ENCODE measurements at places on chromosomes 6 and 20. TPM values are rescaled to one million over a fixed set of nuclear protein-coding genes. Genes with fewer than 3 reads are reported as not detected.

DNA sequence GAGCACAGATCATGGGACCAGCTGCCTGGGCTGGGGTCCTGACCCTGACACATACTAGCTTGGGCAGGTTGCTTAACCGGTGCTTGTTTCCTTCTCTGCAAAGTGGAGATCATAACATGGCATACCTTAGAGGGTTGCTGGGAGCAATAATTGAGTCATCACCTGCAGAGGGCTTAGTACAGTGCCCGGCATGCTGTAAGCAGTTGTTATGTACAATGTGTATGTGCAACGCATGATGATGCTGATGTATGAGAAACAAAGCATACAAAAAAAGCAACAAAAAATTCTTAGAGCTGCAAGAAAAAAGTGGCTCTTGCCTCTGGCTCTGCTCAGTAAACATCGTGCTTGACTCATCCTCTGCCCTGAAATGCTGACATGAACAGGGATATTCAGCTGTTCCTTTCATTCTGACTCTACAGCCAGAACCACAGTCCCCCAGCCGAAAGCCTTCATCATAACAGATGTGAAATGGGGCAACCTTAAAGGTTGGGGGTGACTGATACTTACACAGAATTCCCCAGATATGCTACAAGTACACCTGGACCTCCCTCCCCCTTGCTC lies 91.7 kb downstream of the CLIC5 start:
- peak; percentile 33 for DNase-seq
- H3K4me1 ChIP-seq: peaks cover 2% of the 10 kb centered on the region
- peaks cover 8% of the 10 kb centered on the region for H3K27me3 ChIP-seq
- H3K4me3 ChIP-seq: no peak overlapping the region
- no peaks in the 10 kb centered on the region for H3K36me3 ChIP-seq
- H3K27ac ChIP-seq: no peak overlapping the region

- peak; percentile 88 for DNase-seq
- H3K36me3 ChIP-seq: no peaks in the 10 kb centered on the region
- H3K4me3 ChIP-seq: peak overlapping the region; percentile 49
- no peak overlapping the region for H3K27ac ChIP-seq
- no peaks in the 10 kb centered on the region for H3K4me1 ChIP-seq
Observed at GRCh38 chr6:41373919-41374617, 38.7 kb downstream of the NCR2 start.

- no peak for DNase-seq
- no peak overlapping the region for H3K27ac ChIP-seq
- no peaks in the 10 kb centered on the region for H3K27me3 ChIP-seq
- peaks cover 3% of the 10 kb centered on the region for H3K4me1 ChIP-seq
- no peaks in the 10 kb centered on the region for H3K36me3 ChIP-seq
- H3K4me3 ChIP-seq: no peak overlapping the region
Observed at GRCh38 chr6:110566346-110567125, 90.1 kb upstream of the SLC22A16 start.

Gene SAMD3
- 45.5 TPM for total RNA-seq

Gene FAM83C
- total RNA-seq: not detected

Gene ABHD16B
- total RNA-seq: not detected
